ENCODE measurements at places on chromosomes 3 and 15.
A peak's percentile ranks its signal among the peaks of the same experiment; 100 is the strongest.

DNA sequence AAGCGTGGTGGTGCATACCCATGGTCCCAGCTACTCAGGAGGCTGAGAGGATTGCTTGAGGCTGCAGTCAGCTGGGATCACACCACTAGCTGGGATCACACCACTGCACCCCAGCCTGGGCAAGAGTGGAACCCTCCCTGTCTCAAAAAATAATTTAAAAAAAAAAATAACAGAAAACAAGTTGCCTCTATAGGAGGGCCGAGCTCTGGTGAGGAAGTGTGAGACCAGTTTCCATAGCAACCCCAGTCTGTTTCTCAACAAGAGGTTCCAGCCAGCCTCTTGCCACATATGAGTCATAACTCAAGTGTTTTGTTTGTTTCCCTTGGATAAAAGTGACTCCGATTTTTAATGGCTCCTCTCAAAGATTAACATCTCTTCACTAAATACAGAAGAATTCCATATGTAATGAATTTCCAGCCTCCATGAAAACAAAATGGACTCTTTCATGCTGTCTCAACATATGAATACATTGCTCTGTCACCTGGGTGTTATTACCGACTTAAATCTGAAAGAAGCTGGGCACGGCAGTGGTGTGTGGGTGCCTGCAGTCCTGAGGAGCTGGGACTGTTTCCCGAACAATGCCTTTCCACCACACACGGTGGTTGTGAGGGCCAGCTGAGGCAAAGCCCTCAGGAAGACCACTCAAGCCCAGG, 19.7 kb downstream of the TMEM43 start:
- peak; percentile 99 for DNase-seq

DNA sequence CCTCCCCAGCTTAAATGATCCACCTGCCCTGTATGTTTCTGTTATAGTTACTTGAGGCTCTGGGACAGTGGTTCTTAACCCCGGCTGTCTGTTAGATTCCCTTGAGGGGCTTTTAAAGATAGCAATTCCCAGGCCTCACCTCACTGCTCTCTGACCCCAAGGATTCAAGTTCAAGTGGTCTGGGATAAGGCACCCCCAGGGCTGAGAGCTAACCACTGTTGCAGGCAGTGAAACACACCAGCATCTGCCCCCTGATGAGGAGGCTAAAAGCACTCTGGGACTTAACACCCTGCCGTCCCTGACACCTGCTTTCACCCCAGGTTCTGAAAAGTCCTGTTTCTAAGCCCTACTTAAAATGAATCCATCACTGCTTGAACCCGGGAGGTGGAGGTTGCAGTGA, 103.7 kb downstream of the LRRK1 start:
- DNase-seq, result no peak

DNA sequence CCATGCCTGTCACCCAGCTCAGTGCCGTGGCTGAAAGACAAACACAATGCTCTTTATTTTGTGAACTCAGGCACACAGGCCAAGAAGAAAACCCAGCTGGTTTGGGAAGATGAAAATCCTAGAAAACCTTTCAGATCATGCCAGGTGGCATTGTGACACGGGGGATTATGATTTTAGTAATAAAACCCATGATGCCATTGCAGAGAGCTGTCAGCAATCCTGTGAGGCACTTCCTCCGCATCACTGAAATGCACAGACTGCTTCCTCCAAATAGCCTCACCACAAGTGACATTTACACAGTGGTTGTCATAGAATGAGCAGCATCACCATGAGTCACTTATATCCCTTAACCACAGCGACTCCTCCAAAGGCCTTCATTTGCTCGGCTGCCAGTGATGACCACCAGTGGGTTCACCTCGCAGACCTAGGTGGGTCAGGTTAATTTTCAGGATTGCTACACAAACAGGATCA, 22.7 kb downstream of the ABHD6 start:
- DNase-seq, result peak; percentile 37

DNA sequence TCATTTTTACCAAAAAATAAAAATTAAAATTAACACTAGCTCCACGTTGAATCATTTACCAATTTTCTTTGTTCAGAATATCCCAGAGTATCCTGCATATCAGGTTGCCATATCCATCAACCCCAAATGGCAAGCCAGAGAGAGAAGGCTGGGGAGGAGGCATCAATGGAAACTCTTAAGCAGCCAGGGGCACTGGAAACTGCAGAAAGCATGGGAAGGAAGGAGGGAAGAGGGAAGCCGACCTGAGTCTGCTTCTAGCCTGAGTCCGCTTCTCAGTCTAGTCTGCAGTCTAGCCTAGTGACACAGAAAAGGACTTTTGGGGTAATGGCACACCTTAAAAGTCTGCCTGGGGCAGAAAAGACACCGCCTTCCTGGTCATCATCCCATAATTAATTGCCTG, 1.6 kb upstream of the MTHFS start:
- DNase-seq, result no peak

- DNase-seq, result no peak
These were observed 11.1 kb downstream of the SIAH2 start for GRCh38 chr3:150751781-150752263.

- DNase-seq, result no peak
These were observed 13.5 kb downstream of the VIPR1 start for GRCh38 chr3:42515976-42516375.

DNA sequence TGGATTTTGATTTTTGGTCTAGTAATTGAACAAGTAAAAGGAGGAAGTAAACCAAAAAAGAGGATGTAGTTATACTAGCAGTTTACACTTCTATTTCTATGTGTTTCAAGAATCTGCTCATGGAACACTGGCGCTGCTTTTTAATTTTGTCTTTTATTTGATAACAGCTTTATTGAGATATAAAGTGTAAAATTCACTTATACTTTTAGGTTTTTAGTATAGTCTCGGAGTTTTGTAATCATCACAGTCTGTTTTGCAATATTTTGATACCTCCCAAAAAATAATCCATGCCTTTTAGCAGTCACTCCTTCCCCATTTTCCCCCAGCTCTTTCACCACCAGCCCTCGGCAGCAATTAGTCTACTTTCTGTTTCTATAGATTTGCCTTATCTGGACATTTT, 18.0 kb downstream of the UBE2E2 start:
- DNase-seq, result no peak

DNA sequence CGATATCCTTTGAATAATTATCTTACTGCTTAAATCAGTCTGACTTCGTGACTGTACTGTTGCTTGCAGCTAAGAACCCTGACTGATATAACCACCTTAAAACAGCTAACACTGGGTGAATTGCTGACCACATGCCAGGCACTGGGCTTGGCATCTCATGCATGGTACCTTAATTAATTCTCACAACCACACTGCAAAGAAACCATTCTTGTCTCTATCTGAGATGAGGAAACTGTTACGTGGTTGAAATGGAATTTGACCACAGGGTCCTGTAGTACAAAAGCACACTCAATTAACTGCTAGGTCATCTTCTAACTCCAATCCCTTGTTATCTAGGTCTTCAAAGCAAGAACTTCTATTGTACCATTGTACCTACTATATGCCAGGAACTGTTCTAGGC, 92.7 kb upstream of the PRICKLE2 start:
- DNase-seq, result no peak

DNA sequence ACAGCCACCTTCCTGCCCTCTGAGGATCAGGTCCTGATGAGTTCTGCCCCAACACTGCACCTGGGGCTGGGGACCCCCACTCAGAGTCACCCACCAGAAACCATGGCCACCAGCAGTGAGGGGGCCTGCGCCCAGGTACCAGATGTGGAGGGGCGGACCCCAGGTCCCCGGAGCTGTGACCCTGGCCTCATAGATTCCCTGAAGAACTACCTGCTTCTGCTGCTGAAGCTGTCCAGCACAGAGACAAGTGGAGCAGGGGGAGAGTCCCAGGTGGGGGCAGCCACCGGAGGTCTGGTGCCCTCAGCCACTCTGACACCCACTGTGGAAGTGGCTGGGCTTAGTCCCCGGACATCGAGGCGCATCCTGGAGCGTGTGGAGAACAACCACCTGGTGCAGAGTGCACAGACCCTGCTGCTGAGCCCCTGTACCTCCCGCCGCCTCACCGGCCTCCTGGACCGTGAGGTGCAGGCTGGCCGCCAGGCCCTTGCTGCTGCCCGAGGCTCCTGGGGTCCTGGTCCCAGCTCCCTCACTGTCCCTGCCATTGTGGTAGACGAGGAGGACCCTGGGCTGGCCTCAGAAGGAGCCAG, 27.0 kb upstream of the SLC28A1 start:
- DNase-seq, result no peak

DNA sequence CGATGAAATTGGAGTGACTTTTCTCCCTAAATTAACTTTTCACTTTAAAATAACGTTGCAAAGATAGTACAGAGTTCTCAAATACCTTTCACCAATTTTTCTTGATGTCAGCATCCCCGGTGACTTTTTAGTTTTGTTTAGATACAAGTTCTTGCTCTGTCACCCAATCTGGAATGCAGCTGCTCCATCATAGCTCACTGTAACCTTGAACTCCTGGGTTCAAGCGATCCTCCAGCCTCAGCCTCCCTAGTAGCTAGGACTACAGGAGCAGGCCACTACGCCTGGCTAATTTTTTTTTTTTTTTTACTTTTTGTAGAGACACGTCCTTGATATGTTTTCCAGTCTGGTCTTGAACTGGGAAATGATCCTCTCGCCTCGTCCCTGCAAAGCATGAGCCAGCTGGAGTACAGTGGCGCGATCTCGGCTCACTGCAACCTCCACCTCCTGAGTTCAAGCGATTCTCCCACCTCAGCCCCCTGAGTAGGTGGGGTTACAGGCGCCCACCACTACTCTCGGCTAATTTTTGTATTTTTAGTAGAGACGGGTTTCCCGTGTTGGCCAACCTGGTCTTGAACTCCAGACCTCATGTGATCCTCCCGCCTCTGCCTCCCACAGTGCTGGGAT, 747 bp downstream of the NSUN3 start:
- no peak for DNase-seq

- no peak for DNase-seq
These were observed 10.6 kb downstream of the ATP2C1 start for GRCh38 chr3:130904491-130904890.

DNA sequence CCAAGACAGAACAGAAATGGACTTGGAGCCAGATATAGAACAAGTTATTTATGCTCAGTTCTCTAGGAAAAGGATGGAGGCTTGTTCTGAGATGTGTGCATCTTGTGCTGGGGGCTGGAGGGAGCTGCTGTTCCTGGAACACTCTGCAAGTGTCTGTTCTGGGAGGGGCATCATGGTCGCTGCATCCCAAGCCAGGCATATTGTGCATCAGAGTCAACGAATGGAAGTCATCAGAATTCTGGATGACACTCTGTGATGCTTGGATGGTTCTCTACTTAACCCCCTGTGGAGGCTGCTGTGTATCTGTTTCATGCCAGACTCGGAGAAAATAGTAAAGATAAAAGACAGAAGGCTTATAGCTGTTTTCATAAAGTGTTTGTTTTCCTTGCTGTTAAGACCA, 34.7 kb downstream of the RPL22L1 start:
- no peak for DNase-seq

GRCh38 chr3:118501152-118501551, 533.5 kb downstream of the IGSF11 start:
- DNase-seq, result no peak

GRCh38 chr3:189267981-189268613, 96.3 kb downstream of the TPRG1 start:
- DNase-seq, result no peak

DNA sequence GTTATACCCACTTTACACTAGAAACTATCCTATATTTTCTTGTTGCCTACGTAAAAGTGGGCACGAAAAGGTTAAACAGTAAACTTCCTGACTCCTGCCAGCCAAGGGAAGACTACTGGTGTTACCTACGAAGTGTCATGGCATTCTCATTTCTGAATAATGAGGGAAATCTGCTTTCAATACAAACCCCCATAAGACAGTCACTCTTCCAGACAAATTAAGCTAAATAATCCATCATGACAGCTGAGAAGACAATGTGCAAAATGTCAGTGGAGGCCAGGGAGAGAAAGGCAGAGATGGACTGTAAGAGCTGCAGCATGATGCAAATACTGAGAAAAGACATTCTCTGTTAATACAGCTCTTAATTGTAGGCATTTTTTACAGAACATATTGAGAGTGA, 136.5 kb downstream of the SERPINI1 start:
- DNase-seq, result no peak

GRCh38 chr3:175965036-175965435, 1105.9 kb downstream of the NAALADL2 start:
- no peak for DNase-seq

DNA sequence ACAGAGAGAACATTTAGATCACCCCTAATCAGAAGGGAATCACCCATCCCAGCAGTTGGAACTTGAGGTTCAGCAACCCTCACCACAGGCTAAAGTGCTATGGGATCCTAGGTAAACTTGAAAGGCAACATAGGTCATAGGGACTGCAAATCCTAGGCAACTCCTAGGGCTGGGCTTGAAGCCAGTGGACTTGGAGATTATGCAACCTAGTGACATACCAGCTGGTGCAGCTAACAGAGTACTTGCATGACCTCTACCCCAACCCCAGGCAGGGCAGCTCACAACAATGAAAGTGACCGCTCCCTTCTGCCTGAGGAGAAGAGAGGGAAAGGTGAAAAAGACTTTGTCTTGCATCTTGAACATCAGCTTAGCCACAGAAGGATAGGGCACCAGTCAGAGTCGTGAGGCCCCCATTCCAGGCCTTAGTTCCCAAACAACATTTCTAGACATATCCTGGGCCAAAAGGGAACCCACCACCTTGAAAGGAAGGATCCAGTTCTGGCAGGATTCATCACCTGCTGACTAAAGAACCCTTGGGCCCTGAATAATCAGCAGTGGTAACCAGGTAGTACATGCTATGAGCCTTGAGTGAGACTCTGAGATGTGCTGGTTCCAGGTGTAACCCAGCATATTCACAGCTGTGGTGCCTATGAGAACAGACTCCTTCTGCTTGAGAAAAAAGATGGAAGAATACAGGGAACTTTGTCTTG, 37.6 kb upstream of the FBN1 start:
- no peak for DNase-seq

GRCh38 chr15:84016371-84016770, 219.2 kb upstream of the GOLGA6L4 start:
- no peak for DNase-seq

GRCh38 chr3:69259125-69259524, 126.8 kb downstream of the FRMD4B start:
- DNase-seq, result no peak

- no peak for DNase-seq
These were observed 344.4 kb downstream of the CADM2 start for GRCh38 chr3:85303156-85303555.

GRCh38 chr3:50327129-50327528, 894 bp downstream of the TUSC2 start:
- no peak for DNase-seq

DNA sequence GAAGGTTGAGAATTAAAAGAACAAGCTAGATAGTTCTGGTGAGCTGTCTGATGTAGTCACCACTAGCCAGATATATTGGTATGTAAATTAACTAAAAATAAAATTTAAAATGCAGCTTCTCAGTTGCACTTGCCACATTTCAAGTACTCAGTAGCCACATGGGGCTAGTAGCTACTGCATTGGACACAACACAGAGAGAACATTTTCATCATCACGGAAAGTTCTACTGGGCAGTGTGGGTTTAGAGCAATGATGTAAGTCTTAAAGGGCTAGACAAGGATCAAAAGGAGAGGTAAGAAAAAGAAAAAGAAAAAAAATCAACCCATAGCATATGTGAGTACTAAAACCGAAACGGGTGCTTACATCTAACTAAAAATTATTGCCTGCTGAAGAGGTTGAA, 282.4 kb upstream of the LRRFIP2 start:
- DNase-seq, result no peak

GRCh38 chr15:99657996-99658395, 75.2 kb downstream of the LYSMD4 start:
- DNase-seq, result no peak

- DNase-seq, result no peak
These were observed 3.6 kb downstream of the CTNNB1 start for GRCh38 chr3:41202834-41203345.

- peak; percentile 61 for DNase-seq
These were observed 78.8 kb downstream of the AAGAB start for GRCh38 chr15:67175643-67176071.
